ENCODE measurements at places on chromosomes 6 and 20.

DNA sequence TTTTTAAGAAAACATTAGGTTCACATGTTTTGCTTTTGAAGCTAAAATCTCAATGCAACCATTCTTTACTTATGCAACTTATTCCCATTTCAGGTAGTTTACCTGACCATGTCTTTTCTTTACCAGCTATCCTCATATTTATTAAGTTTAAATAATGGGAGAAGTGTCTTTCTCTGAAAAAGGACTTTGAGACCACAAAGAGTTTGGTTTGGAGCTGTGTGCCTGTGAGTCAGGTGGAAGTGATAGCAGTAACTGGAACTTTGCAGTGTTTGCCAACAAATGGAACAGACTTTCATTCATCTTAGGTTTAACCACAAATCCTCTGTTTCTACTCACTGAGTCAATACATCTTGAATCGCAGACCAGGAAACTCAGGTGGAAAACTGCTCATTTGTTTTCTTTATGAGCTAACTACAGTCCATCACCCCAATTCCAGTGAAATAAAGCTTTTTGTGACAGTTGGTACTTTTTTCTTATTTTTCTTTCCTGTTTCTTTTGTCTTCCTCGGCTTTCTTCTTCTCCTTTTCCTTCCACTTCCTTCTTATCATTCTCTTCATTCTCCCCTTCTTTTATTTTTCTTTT lies 148.3 kb upstream of the RIN2 start:
- DNase-seq, result no peak

DNA sequence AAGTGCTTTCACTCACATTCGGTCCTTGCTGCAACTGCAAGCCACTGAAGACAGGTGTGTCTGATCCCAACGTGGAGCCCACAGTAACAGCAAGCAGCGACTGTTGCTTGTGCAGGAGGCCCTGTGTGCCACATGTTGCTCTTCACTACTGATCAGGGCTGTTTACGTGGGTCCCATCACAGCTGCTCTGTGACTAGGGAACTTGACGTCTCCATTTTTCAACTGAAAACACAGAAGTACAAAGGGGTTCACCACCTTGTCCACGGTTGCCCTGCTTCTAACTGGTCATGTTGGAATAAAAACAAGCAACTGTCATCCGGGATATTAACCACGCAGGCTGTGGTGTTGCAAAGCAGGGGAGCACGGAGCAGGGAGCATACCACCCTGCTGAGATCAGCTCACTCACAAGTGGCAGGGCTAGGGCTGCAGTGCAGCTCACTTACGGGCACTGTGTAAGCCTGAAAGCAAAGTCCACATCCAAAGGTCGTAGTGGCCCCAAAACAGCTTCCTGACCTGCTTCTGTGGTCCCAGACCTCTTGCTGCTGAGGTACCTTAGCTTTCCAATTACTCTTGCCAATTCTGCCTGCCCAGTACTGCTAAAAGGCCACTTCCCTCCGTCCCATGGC lies 105.8 kb upstream of the DUSP22 start:
- peak; percentile 32 for DNase-seq

DNA sequence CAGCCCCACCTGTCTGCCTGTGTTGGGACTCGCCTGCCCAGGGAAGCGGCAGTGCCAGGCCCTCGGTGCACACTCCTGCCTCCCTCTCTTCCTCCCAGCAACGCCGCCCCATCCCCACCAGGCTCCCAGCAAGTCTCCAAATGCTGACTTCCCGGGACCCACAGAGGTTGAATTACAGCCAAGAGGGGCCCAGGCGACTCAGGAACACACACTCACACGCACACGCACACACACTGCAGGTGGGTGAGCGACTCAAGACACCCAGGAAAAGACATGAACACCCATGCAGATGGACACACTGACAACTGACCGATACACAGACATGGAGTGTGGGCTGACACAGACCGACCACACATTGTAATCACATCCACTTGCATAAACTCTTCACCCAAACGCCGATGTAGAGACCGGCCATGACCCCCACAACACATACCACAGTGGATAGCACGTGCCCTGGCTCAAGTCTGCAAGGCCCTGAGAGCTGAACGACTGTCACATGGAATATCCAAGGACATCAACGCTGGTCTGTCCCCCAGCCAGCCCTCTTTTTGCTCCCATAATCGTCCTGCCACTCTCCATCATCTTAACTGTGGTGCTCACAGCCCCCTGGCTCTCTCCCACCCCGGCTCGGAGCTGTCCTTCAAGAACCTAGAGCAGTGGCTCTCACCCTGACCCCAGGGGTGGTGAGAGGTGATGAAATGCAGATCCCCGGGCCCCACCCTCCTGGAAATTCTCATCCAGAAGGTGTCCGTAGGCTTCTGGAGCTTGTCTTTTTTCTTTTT lies 470 bp upstream of the FAM83C start:
- no peak for DNase-seq

GRCh38 chr6:150981095-150981494 lies 115.6 kb downstream of the MTHFD1L start:
- no peak for DNase-seq

DNA sequence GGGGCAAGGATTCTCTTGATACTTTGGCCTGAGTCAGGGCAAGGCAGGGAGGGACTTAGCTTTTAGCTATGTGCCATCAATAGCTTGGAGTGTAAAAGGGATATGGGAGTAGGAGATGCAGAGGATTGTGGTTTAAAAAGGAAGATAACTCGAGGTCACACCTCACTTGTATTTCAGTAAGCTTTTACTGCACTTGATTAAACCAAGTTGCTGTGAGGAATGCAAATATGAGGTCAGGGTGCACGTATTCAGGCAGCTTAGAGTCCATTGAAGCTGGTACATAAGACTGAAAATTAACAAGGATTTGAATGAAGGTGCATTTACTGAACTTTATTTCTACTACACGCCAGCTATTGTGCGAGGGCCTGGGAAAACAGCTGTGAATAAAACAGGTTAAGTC lies 32.1 kb downstream of the DSTN start:
- DNase-seq, result no peak

- DNase-seq, result peak; percentile 27
These were observed 81.3 kb downstream of the AFDN start for GRCh38 chr6:167907837-167908681.

DNA sequence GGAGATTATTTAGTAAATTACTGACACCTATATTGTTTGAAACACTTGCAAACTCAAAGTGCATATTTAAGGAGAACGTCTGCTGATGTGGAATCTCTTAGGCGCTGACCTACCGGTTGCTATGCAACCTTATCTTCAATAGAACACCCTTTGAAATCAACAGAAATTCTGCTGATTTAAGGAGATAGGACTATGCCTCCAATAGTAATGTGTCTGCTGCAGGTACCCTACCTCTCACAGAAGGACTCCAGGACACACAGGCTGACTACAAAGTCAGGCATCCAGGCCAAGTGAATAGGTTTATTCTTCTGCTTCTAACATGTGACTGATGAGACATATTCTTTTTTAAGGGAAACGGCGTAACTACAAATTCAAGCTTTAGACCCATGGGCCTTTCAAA lies 311.7 kb downstream of the CBLN4 start:
- DNase-seq, result no peak

- DNase-seq, result peak; percentile 13
These were observed 792 bp upstream of the MICA start for GRCh38 chr6:31402324-31403282.

DNA sequence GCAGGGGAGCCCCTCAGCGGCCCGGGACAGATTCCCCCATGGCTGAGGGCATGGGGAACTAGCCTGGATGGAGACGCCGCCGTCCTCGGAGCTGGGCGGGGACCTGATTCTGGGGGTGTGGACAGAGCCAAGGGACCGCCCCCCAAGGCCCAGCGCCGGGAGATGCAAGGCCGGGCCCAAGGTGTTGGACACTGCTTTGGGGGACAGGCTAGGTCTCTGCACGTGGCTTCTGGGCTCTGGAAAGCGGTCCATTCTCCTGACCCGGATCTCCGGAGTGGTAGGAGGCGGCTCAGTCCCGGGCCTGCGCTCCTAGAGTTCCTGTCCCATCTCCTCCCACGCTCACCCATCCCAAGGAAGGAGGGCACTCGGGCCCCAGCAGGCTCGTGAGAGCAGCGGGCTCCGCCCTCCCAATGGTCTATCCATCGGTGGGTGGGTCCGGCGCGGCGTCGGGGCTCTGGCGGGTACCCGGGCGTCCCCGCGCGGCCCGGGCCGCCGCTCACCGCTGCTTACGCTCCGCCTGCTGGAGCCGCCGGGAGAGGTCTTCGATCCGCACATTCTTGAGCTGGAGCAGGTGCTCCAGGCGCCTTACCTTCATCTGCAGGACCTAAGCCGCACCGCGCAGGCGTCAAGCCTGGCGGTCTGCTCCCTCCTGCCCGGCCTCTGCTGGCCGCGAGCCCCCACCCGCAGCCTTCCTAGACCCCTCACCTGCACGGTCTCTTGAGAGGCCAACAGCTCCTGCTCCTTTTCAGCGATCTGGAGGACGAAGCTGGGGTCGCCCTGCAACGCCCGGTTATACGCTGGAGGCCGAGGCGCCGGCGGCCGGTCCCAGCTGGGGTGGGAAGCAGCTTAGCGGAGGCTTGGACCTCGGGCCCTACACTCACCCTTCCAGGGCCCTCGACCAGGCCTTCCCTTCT lies 3.3 kb downstream of the SPEF1 start:
- DNase-seq, result peak; percentile 86

GRCh38 chr20:53221731-53222130 lies 249.6 kb downstream of the TSHZ2 start:
- no peak for DNase-seq

DNA sequence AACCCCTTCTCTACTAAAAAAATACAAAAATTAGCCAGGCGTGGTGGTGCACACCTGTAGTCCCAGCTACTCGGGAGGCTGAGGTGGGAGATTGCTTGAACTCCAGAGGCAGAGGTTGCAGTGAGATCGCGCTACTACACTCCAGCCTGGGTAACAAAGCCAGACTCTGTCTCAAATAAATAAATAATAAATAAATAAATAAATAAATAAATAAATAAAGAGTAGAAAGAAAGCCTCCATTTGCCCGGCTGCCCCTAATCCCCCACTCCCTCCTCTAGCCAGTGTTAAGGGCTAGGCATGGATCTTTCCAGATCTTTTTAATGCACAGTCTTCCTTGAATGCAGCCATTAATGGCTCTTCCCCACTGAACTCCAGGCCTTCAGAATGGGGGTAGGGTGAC lies 3.2 kb downstream of the PNPLA1 start:
- no peak for DNase-seq

- DNase-seq, result no peak
These were observed 18.1 kb upstream of the SNRPB2 start for GRCh38 chr20:16711661-16712258.

GRCh38 chr6:168180548-168181011 lies 101.6 kb upstream of the FRMD1 start:
- no peak for DNase-seq

GRCh38 chr6:152244998-152245630 lies 392.0 kb downstream of the SYNE1 start:
- no peak for DNase-seq

GRCh38 chr6:43873806-43874714 lies 104.0 kb downstream of the VEGFA start:
- no peak for DNase-seq

GRCh38 chr20:45745015-45745414 lies 22.9 kb downstream of the SPINT4 start:
- DNase-seq, result no peak

DNA sequence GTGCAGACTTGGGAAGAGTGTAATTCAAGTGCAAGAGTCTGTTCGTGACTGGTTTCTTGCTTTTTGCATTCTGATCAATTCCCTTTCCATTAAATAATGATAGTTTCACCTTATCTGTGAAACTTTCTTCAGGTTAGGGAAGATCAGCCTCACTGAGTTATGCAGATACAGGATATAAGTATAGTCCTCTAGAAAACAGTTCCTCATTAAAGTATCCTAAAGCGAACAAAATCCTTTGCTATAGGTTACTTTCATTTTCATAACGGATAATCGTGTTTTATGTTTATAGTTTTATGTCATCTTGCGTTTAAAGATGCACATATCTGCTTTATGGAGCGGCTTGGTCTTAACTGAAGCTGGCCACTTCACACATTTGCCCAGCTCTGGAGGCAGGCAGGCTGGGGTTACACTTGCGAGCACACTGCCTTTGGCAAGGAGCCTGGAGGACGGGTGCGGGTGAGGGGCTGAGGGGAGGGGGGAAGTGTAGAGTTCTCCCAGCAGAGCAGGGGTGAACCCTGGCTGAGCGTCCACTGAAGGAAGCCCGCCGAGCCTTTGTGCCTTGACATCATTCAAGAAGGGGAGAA lies 123.5 kb upstream of the IFNGR1 start:
- DNase-seq, result no peak

GRCh38 chr6:136090929-136091328 lies 159.2 kb downstream of the MTFR2 start:
- DNase-seq, result peak; percentile 35

GRCh38 chr6:16533210-16533609 lies 228.1 kb downstream of the ATXN1 start:
- DNase-seq, result no peak

- DNase-seq, result peak; percentile 77
These were observed 698 bp downstream of the FAM210B start for GRCh38 chr20:56359212-56360132.

DNA sequence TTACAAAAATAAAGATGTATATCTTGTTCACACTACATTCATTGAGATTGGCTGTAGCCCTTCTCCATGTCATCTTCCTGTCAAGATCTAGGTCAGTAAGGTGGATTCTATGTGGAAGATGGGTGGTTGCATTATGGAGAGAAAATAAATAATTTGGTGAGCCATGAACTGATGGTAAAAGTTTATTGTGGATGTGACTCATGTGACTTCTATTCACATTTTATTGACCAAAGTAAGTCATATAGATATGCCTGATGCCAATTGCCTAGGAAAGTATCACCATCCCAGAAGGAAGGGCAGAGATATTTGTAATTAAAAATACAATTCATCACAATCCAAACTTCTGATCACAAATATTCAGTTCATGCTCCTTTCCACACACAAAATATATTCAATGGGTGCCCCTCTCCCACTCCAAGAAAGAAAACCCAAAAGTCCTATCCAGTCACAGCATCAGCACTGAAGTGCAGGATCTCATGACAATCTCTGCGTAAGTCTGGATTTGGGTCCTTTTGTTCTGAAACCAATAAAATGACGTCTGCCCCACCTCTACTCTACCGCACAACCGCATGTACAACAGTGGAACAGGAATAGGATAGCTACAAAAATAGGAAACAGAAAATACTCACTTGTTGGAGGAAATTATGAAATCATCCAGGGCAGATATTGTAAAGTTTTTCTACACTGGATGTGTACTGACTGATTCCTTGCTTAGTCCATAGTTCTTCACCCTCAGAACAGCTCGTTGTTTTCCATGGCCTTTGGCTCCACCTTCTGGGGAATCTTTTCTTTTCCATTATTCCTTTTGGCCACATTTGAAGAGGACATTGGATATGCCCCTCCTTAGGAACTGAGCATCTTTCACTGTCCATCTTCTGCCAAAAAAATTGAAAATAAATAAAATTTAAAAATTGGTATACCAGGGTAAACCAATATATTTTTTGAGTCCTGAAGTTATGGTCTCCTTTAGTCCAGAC lies 16.1 kb upstream of the SLC17A3 start:
- DNase-seq, result peak; percentile 58

GRCh38 chr20:58833921-58834320 lies 16.8 kb downstream of the GNAS-AS1 start:
- DNase-seq, result no peak

All from GM03348 (cell line).